ENCODE measurements at places on chromosomes 4 and X.

GRCh38 chrX:63740382-63740781, 44.6 kb downstream of the ARHGEF9 start:
- DNase-seq, result no peak

DNA sequence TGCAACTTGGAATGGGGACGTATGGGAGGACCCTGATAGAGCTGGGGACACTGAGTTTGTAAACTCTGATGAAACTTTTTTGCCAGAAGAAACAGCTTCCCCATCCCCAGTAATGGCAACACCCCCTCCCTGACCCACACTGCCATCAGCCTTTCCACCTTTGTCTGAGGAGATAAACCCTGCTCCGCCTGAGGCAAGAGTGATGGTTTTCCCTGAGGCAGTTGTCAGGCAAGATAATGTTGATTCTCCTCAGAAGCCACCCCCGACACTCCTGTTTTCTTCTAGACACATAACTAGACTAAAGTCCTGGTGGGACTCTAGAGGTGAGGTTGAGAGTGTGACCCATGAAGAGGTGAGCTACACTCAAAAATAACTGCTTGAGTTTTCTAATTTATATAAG, 71.9 kb upstream of the STK26 start:
- no peak for DNase-seq

- DNase-seq, result no peak
Measured at GRCh38 chrX:134645936-134646543, 12.2 kb downstream of the PLAC1 start.

- DNase-seq, result no peak
Measured at GRCh38 chr4:79874197-79874596, 198.8 kb downstream of the ANTXR2 start.

GRCh38 chrX:110915570-110915969, 120.0 kb upstream of the CHRDL1 start:
- no peak for DNase-seq

- no peak for DNase-seq
Measured at GRCh38 chrX:72467135-72467534, 105.5 kb downstream of the HDAC8 start.

DNA sequence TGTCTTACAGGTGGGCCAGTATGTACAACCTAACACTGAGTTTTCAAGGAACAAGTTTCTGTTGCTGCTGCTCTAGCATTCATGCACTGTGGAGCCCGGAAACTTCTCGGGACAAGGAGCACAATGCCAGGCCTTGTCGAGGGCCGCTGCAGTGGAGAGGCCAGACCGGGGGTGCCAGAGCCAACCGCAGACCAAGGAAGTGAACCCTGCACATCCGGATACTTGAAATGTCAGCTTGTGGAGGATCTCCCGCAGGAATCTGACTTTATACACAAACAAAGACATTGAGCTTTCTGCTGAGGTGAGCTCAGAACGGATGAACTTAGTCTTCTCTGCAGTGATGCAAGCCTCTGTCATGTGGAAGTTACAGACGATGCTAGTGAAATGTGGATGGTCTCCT, 99.5 kb downstream of the ZNF827 start:
- DNase-seq, result no peak

DNA sequence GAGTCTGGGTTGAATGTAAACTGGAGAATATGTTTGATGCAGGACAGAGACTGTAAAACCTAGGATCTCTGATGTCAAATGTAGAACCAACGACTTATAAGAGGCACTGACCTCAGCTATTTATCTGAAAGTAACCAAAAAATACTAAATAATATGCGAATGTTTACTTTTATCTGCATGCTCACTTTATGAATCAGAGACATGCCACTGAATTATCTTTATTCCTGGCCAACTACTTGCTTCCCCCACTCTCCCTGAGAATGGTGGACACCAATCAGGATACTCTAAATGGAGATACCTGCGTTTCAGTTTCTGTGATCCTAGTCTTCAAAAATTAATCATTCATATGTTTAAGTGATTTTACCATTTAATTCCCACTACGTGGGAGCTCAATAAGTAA, 1038.4 kb upstream of the PABPC4L start:
- no peak for DNase-seq

GRCh38 chrX:25012793-25013631, 2.8 kb downstream of the ARX start:
- DNase-seq, result no peak

DNA sequence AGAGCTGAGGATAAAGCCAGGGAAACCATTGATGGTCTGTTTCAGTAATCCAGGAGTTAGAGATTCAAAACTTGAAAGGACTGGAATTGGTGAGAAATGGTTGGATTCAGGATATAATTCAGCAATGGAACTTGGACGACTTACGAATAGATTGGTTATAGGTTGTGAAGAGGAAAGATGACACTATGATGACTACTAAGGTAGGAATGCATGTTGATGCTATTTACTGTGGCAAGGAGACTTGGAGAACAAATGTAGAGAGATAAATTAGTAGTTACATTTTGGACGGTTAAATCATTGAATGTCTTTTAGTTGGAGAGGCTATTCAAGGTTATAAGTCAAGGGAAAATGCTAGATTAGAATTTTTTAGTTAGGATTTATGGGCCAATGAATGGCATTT, 365.4 kb upstream of the TECRL start:
- DNase-seq, result no peak

GRCh38 chrX:79182616-79183015, 38.1 kb downstream of the GPR174 start:
- no peak for DNase-seq

Measured in CD4-positive, alpha-beta T cell treated with Interleukin-21 for 1 hour (primary cell).